Hypothalamus (tissue), 51 donors: ENCODE measurements at places on chromosomes 1 and 21.
A peak's percentile ranks its signal among the peaks of the same experiment; 100 is the strongest.

GRCh38 chr1:46812996-46813857 lies 14.4 kb downstream of the CYP4B1 start:
- no peak for DNase-seq

- DNase-seq, result no peak
Observed at GRCh38 chr1:236393681-236394481, at the start of gene EDARADD. TSS of gene EDARADD (plus strand) at chr1:236394286. CDS start at chr1:236394445, 159 bp downstream.

GRCh38 chr1:21931171-21932093 lies 5.7 kb downstream of the HSPG2 start:
- no peak for DNase-seq

GRCh38 chr1:225449261-225449660 lies 21.4 kb upstream of the LBR start:
- DNase-seq, result no peak

DNA sequence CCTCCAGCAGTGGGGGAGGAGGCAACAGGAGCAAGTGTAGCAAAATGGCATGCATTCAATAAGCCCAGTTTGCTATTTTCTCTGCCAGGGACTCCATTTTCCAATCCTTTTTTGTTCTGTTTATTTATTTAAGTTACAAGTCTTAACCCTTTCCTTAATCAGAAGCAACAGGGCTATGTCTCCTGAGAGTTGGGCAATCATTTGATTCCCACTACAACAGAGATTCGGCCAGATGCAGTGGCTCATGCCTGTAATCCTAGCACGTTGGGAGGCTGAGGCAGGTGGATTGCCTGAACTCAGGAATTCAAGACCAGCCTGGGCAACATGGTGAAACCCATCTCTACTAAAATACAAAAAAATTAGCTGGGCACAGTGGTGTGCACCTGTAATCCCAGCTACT lies 25.5 kb downstream of the RCC2 start:
- no peak for DNase-seq

DNA sequence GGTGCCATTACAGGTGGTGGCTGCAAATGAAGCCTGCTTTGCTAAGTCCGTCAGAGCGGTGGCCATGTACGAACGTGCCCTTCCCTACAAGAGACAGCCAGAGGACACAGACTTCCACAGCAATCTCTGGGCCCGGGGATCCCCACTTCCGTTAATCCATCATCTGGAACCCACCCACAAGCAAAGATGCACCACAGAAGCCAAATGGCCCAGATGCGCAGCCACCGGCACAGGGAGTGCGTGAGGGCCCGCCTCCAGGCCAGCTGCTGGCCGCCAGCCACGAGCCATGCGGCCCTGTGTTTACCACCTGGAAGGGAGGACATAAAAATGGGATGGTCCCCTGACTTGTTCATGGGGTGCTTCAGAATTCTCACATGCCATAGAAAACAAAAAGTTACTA lies 22.1 kb downstream of the MRAP start:
- DNase-seq, result no peak

DNA sequence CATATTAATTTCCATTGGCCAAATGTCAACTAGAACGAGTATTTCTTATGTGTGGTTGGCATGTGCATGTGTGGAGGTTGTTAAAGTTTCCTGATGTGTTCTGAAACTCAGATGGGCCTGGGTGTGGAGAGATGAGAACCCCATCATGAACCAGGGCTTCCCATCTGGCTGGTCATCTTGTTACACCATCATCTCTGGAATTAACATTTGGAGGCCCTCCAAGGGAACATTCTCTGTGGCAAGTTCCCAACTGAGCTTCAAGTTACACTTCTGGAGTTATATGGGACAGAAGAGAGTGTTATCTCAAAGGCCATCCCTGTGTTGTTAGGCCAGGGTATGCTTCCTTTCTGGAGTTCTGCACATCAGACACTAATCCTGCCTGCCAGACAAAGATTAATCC lies 183.6 kb downstream of the TTLL7 start:
- no peak for DNase-seq

- no peak for DNase-seq
Observed at GRCh38 chr1:192539297-192540092, 36.1 kb upstream of the RGS1 start.

- no peak for DNase-seq
Observed at GRCh38 chr1:201476670-201477344, 7.8 kb upstream of the PHLDA3 start.

GRCh38 chr1:143619851-143620250 lies 351.9 kb downstream of the FAM72C start:
- DNase-seq, result no peak

- no peak for DNase-seq
Observed at GRCh38 chr1:37134599-37134998, 100.3 kb upstream of the GRIK3 start.

DNA sequence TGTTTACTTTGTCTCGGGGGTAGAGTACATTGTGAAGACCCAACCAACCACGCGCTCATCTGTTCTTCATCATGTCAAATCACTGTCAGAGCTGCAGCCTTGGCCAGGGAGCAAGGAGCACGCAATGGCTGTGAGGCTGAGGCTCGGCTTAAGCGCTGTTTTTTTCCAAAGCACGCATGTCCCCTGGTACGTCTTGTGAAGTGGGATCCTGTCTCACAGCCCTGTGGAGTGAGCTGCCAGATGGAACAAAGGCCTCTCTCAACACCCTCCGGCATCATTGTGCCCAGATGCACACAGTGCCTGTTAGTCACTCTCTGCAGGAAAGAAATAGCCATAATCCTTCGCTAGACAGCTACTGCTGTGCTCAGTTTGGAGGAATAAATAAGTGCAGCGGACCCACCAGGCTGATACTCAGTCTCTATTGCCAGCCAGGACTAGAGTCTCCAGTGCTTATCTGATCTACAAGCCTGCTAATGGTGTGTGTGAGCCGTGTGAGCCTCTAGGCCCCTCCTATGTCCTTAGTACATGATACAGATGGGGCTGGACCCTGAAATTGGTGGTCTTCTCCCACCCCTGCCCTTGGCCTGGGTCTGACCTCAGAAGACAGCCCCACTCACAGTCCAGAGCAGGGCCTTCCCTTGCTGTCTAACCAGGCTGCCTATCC lies 91.3 kb upstream of the COA6 start:
- DNase-seq, result peak; percentile 16

- peak; percentile 68 for DNase-seq
Observed at GRCh38 chr1:151024540-151025146, 11.7 kb upstream of the BNIPL start.

- DNase-seq, result no peak
Observed at GRCh38 chr21:28794371-28794851, 198.3 kb downstream of the LTN1 start.

DNA sequence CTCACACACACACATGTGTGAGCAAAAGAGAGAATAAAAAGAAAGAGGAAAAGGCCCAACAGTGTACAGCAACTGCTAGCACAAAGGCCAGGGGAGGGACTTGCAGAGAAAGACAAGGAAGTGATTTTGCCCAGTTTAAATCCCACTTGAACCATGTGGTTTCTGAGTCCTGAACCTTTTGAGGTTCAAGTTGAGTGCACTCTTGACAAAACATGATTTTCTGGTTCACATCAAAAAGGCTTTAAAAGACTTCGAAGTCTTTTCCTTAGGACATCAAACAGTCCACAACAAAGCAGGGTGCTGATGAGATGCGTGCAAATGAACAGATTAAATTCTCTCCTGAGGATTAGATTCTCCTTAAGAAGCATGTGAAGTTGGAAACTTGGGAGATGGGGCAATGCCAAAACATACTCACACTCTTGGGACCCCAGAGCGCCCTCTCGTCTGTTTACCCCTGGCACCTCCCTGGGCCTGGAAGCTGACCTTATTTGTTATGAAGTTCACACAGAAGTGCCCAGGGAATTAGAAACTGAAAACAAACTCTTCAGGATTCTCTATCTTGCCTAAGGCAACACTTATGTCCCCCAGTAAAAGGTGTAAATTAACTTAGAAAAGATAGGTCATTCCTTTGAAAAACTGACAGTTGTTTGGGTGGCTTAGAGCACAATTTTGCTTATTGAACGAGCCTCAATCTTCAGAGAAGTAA lies 31.5 kb downstream of the RNF220 start:
- DNase-seq, result no peak

- DNase-seq, result no peak
Observed at GRCh38 chr1:10674222-10674621, 122.2 kb downstream of the CASZ1 start.
